Spinal cord (tissue), 10 donors: ENCODE measurements at places on chromosomes 7 and 10. TPM values are rescaled to one million over a fixed set of nuclear protein-coding genes. Genes with fewer than 3 reads are reported as not detected.

The LRIT1 gene
- not detected for total RNA-seq

The RASA4 gene
- total RNA-seq: 38.9 TPM

- DNase-seq: no peak
Observed at GRCh38 chr7:128738570-128739047, 550 bp upstream of the CALU start.

DNA sequence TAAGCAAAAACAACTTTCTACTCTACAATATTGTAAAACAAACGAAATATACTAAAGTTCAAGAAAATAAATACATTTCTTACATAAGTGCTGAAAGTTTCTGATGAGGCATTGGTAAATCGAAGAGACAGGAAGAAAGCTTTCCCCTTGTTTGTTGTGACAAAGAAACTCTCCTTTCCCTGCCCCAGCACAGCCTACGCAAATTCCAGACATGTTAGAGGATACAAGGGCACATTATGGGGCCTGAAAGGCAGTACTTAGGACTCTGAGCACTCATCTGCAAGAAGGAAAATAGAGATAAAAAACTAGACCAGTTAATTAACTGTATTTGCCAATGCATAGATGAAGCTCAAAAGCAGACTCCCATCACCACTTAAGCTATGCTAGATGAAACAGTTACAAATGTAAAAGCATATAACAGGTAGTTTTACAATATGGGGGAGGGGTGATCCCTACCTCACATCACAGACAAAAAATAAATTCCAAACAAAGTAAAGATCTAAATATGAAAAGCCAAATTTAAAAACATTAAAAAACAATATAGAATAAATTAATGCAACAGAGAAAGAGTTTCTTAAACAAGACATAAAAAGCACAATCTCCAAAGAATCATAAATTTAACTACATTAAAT is 21.8 kb downstream of the ARHGAP19 start:
- DNase-seq: no peak

DNA sequence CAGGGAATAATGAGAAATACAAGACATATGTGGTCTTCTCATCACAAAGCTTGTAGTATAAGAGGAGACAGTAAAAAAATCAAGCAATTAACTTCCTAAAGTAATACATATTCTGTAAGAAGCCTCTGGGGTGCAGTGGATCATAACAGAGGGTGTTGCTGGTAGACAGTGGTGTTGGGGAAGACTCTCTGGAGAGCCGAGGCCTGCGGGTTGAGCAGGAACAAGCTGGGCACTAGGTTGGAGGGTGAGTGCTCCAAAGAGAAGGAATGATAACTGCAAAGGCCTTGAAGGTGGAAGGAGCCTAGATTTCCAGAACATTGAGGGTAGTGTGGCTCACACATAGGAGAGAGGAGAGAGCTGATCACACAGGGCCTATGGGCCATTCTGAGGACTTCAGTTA is 1.5 kb downstream of the GIMAP4 start:
- no peak for DNase-seq

The FBXL15 gene
- total RNA-seq: 10.0 TPM

The TMEM236 gene
- 0.44 TPM for total RNA-seq

The GPR85 gene
- total RNA-seq: 13.6 TPM

DNA sequence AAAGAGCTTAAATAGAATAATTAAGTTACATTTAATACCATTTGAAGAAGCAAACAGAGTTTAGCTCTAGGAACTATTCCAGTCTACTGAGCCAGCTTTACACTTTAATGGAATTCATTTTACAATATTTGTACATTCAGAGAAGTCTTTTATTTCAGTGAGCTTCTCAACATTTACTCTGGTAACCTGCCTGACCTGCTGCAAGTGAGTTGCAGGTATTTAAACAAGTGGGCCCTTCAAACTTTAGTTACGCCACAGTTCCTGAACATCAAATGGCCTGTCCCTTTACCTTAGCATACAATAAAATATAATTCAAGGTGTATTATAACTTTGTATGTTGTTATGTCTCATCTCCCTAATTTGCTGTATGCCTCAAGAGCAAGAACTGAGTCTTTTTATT is 121.6 kb upstream of the SEMA3C start:
- DNase-seq: no peak

GRCh38 chr10:129102906-129103693 is 363.9 kb upstream of the MGMT start:
- DNase-seq: no peak

- DNase-seq: no peak
Observed at GRCh38 chr7:149625340-149625946, 127.8 kb upstream of the ZNF746 start.

DNA sequence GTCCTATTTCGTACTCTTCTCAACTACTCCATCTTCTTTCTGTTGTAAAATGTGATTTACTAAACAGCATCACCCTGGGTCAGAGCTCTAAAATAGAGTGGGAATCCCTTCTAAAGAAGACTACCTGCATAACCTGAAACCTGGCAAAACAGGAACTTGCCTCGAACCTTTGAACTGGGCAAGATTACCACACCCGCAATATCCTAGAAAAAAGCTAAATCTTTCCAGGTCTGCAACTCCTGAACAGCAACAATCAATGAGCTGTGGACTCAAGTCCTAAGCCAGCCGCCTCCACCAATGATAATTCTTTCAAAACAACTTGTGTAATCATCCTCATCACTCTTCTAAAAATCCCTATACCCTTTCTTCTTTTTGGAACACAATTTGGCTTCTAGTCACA is 824.2 kb upstream of the COBL start:
- DNase-seq: no peak

The FXYD4 gene
- total RNA-seq: not detected

DNA sequence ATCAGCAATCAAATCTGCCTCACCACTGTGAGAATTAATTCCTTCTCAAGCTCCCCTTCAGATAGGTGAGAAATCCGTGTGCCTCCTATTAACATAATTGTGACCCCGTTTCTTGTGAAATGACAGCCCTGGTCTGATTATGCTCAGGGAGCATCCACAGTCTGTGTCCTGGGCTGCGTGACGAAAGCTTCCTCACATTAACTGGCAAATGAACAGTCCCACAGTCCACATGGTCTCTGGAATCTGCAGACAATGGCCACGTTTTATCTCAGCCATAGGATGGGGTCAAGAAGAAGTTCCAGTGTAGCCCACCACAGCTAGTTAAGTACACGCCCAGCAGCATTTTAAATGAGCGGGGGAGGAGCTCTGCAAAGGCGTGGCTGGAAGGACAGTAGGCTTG is 229.2 kb downstream of the RPS24 start:
- no peak for DNase-seq

The RBP3 gene
- not detected for total RNA-seq

- no peak for DNase-seq
Observed at GRCh38 chr10:130741901-130742855, 569.3 kb downstream of the TCERG1L start.

DNA sequence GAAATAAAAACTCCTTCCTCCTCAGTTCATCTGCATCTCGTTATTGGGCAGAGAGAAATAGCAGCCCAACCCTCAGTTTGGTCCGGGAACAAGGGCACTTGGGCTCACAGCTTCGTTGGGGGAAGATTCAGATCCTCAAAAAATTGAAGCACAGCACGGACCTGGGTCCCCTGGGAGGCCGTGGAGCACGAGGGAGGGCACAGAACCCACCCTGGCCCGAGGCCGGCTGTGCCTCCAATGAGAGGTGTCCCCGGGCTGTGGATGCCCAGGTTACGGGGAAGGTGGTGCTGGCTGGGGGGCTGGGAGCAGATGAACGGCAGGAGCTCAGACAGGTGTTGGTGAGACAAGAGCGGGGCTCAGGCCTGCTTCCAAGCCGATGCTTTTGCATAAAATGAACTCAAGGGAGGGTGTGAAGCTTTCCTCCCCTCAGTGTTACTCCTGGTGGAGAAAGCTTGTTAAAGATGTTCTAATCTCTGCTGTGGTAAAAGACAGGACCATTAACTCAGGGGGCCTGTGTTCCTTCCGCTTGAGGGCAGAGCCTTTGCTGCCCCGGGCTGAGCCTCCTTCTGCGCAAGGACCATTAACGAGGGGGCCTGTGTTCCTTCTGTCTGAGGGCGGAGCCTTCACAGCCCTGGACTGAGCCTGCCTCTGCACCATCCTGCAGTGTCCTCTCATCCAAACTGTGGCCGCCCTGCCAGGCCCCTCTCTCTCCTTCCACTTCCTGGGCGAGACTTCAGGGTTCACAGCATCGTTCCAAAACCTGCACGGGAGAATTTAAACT is 302.2 kb downstream of the ADARB2 start:
- no peak for DNase-seq

DNA sequence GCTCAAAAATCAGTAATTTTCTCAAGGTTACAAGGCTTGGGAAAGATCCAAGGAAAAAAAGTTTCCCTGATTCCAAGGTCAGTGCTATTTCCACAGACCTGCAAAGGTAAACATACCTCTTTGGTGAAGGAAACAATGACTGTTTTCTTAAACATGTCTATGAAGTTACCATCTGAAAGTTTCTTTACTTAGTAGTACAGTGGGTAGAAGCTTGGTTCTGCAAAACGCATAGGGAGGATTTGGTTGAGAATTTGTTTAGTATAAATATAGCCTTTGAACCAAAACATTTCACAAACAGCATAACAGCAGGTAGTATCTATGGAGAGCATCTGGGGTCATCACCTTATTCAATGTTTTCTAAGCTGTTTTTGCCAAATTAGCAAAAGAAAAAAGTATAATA is 169.6 kb downstream of the CCSER2 start:
- no peak for DNase-seq

DNA sequence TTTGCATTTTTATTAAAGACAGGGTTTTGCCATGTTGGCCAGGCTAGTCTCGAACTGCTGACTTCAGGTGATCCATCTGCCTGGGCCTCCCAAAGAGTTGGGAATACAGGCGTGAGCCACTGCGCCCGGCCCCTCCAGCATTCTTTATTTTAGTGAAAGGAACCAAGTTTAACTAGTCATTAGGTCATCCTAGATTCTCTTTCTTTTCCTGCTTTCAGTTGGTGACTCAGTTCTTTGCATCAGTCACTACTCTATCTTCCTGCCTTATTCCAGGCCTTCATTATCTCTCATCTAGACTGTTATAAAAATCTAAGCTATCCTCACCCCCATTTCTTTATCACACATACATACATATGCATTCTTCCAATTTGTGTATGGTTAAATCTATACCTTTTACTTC is 63.7 kb downstream of the PRSS58 start:
- no peak for DNase-seq

DNA sequence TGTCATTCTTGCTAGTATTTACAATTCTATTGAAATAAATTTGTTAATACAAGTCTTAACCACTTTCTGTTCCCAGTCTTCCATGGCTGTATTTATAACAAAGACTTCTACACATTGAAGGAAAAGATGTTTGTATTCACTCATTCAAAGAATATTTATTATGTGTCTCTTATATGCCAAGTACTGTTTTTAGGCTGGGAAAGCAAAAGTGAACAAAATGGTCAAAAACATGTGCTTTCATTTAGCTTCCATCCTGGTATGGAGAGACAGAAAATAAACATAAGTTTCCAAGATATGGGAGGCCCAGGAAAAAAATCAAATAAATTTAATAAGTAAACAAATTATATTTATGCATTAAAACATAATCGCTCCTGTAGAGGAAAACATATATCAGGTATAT is 22.9 kb downstream of the CPED1 start:
- DNase-seq: no peak

- no peak for DNase-seq
Observed at GRCh38 chr7:43431020-43431595, 151.8 kb upstream of the STK17A start.

The METTL27 gene
- 0.79 TPM for total RNA-seq

DNA sequence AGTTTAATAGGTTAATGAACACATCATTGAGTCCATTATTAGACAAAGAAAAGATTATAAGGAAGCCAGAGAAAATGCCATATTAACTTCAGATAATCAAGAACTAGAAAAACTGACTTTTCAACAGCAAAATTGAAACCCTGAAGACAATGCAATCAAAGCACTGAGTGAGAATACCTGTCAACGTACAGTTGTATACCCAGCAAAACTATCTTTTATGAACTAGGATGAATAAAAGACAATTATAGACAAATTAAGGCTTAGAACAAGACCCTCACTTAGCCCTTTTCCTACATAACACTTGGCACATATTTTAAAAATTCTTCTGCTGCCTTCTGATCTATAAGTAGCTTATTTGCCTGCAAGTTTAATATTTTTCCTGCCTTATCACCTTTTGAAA is 19.0 kb upstream of the DGKI start:
- DNase-seq: no peak

The FRA10AC1 gene
- total RNA-seq: 21.8 TPM

DNA sequence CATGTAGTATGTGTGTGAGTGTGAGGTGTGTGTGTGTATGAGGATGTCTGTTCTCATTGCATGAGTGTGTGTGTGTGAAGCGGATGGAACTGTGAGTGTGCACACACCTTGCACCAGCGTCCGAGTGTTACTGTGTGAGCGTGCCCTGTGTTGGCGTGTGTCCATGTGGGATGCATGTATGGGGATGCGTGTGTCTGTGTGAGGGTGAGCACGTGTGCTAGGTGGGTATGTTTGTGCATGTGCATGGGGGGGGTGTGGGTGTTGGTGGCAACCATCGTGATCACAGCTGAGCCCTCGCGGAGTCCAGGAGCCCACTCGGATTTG is 6.4 kb downstream of the KNDC1 start:
- DNase-seq: no peak

DNA sequence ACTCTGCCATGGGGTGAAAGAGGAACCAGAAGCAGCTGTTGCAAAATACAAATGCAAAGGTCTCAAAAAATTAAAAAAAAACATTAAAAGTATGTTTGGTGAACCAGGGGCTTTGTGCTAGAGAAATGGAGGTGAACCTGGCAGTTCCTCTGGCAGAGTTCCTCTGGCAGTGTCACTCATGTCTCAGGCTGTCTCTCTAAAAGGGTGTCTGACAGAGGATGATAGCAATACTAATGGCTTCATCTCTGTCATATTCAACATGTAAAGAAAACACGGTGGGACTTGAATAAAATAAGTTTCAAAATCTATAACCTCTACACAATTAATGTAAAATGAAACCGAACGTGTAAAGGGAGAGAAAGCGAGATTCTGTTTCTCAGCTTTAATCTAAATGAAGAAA is 375.7 kb upstream of the VWC2 start:
- DNase-seq: no peak

DNA sequence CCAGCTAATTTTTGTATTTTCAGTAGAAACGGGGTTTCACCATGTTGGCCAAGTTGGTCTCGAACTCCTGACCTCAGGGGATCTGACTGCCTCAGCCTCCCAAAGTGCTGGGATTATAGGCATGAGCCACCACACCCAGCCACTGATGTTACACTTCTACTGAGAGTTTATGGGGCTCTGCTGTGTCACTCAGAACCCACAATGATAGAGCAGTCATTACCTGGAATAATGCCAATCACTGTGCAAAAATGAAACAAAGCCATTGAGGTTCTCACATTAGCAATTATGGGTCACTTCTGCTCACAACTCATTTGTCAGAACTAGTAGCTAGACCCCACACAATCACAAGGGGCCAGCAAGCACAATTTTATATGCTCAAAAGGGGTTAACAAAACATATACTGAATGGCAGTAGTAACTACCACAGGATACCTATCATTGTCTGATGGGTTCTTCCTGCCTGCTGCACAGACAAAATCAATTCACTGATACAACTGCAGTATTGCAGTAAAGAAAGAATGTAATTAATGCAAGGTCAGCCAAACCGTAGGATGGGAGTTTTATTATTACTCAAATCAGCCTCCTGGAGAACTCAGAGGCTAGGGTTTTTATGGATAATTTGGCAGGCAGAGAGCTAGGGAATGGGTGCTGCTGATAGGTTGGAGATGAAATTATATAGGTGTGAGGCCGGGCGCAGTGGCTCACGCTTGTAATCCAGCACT is 72.1 kb upstream of the TRIM24 start:
- no peak for DNase-seq

The GPR22 gene
- total RNA-seq: 38.2 TPM

The SH2B2 gene
- 4.1 TPM for total RNA-seq
